NB4 (cell line): ENCODE measurements at places on chromosomes 3 and 15.

DNA sequence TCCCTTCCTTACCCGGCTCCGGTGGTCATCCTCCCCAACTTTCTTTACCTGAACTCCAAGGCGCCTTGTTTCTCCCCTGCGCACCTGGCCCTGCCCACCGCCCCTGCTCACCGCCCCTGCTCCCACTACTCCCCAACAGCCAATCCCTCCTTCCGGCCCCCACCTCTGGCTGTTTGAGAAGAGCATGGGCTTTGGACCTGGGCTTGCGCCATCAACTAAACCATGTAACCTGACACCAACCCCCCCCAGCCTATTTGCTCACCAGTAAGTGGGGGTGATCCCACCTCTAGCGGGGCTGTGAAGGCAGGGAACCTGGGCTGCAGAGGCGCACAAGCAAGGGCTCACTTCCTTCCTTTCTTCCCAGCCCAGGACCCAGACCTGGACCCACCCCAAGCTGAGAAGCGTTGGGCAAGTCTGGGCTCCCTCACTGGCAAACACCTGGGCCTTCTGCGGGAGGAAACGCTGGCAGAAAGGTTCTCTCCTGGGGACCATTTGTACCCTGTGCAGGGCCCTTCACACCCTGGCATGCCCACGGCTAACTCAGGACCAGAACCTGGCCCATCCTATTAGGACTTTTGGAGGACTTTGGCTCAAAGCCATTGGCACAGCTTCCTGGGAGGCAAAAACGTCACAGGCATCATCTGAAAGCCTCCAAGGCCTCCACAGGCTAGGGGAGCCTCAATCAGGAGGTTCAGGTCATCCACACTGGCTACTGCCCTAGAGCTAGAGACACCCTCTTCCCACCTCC lies at the start of gene PLXNB1:
TSS of gene PLXNB1 (minus strand) at position 127 of the 748 bp plus-strand sequence. CDS start 5,475 bp downstream, outside the sequence.
- peak; percentile 84 for DNase-seq

DNA sequence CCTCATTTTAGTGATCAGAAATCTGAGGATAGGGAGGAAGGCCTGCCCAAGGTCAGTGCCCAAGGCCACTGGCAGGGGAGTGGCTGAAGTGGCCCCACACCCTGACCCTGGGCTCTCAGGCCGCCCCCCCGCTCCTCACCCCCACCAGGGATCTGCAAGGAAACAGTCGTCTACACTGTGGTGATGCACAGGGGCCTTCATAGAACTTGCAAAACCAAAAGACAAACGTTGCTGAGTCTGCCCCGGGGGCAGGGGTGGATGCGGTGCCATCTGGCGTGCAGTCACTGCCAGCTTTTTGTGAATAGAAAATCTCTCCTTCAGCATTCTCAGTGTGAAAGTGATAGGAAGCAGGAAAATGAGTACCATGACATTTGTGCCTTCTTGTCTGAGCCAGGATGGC lies 41.3 kb downstream of the WHAMM start:
- no peak for DNase-seq

GRCh38 chr3:33218446-33219174 lies at the start of gene SUSD5:
Gene SUSD5, minus strand, starts transcription at chr3:33218810. Its CDS starts 13 bp downstream, at chr3:33218797.
- no peak for DNase-seq

GRCh38 chr3:184409331-184409926 lies 29.6 kb downstream of the CHRD start:
- DNase-seq, result no peak

GRCh38 chr3:60746043-60746638 lies 505.1 kb downstream of the FHIT start:
- no peak for DNase-seq

GRCh38 chr15:64247535-64247905 lies 84.7 kb upstream of the PPIB start:
- DNase-seq, result no peak

GRCh38 chr3:18739099-18739433 lies 313.9 kb upstream of the SATB1 start:
- DNase-seq, result peak; percentile 48

DNA sequence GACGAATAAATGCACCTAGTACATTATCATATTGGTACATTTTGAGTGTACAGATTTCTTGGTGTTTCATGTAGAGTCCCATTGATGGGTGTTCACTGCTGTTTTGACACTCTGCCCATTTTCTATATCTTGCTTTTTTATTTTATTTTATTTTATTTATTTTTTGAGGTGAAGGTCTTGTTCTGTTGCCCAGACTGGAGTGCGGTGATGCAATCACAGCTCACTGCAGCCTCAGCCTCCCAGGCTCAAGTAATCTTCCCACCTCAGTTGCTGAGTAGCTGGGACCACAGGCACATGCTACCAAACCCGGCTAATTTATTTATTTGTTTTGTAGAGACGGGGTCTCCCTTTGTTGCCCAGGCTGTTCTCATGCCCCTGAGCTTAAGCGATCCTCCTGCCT lies 44.2 kb downstream of the DNAJC13 start:
- DNase-seq, result no peak

- no peak for DNase-seq
These were observed 311.7 kb upstream of the SEMA6D start for GRCh38 chr15:47405365-47406162.

DNA sequence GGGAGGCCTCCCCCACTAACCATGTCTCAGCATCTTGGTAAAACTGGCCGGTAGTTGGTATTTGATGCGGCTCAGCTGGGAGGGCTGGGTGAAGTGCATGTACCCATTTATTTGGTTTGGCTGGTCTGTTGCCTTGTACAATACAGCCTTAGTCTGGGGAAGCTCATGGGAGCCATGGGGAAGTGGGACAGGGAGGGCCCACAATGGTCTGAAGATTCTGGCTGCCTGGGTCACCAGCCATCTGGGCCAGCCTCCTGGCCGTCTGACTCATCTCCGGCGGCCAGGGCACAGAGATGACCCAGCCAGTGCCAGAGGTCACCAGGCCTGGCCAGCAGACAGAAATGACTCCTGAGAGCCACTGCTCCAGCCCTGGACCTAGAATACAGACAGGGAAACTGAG lies 51.6 kb upstream of the SMAD6 start:
- no peak for DNase-seq

DNA sequence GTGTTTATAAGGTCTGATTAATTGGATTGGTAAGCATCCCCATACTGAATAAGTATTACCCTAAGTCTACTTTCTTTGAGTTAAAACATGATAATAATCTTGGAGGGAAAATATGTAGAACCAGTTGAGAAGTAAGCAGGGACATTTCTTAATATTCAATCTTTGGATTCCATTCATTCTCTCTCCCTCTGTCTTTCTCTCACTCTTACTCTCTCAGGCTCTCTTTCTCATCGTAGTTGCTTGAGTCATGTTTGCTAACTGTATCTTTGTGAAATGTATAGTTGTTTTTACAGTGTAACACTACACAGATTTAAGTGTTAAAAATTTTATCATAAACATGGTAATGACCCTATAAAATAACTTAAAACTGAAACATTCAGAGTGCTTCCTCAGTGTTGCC lies 163.8 kb downstream of the RSRC1 start:
- DNase-seq, result no peak

GRCh38 chr15:55484917-55485672 lies 22.9 kb downstream of the DNAAF4 start:
- no peak for DNase-seq

GRCh38 chr3:53680028-53680427 lies 166.2 kb downstream of the CHDH start:
- DNase-seq, result no peak

DNA sequence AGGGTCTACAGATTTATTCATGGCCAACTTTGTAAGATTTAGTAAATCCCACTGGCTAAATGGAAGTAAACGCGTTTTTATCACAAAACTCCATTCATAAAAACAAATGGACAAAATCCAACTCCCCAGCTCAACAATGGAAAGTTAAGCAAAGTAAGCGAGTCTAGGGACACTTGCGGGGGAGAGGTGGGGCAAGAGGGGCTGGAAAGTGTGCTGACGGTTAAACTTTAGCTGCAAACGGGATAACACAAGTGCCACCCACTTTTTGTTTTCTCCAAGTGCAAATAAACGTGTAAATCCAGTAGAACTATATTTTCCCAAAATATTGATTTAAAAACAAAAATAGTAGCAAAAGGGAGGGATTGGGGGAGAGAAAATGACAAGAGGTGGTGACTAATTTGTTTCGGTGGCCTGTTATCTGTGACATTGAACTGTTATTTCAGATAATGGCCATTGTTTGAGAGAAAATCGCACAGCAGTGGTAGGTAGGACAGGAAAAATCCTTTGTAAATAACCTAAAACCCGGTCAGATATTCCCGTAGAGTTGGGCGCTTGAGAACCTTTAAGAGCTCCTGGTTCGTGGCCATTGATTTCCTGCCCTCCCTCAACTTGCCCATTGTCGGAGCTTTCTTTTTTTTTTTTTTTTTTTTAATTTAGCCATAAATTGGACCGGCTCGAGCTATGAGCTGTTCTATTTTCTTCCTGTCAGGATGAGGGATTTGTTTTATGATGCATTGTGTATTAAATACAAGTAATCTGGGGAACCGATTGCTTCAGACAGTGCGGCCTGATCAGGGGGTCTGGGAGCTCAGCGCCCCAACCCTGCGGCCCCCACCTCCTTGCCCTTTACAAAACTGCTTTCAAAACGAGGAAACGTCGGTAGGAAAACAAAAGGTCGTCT lies 514.8 kb downstream of the MECOM start:
- DNase-seq, result no peak

DNA sequence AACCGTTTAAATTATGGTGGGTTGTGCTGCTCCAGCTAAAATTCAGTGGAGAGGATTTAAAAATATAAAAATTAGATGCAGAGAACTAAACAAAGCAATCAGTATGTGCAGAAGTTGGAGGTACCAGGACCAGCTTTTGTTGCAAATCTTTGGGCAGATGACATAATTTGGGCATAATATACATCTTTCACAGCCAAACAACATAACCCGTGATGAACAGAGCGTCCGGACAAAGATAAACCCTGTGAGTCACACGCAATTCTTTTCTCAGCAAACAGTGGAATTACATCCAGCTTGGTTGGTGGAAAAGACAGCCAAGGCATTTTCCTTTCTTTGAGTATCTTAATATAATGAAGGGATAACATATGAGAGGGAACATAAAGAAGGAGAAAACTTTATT lies 419.4 kb upstream of the ADAMTS9 start:
- no peak for DNase-seq

- peak; percentile 81 for DNase-seq
These were observed 1.1 kb downstream of the SLCO3A1 start for GRCh38 chr15:91854639-91854990.

GRCh38 chr3:167772992-167773391 lies 37.5 kb downstream of the SERPINI1 start:
- no peak for DNase-seq

DNA sequence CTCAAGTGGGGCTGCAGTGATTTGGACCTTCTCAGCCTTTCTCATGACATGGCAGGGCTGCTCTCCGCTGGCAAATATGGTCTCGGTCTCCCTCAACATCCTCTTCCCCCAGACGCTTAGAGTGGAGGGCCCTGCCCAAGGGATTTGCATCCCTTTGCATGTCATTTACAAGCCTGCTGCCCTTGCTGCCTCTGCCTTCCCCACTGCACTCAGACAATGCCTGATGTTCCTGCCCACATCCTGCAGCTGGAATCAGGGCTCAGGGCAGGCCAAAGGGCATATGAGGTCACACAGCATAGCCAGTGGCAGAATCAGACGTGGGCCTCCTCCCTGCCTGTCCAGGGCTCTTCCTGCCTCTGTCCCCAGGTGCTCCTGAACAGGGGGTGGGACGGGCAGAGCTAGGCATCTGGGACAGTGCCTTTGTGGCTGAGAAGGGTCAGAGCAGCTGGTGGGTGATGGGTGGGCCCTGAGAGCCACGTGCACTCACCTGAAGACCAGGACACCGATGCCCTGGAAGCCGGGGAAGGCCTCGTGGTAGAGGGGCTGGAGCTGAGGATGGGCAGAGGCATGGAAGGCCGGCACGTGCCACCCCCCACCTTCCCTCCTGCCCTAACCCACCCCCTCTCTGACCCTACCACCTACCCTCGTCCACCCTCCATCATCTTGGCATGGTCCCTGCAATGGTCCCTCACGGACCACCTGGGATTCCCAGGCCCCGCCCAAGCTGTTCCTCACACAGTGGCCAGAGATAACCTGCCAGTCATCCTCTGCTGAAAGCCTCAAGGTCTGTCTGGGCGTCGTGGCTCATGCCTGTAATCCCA lies 27.4 kb upstream of the GOLGA6C start:
- DNase-seq, result peak; percentile 46

DNA sequence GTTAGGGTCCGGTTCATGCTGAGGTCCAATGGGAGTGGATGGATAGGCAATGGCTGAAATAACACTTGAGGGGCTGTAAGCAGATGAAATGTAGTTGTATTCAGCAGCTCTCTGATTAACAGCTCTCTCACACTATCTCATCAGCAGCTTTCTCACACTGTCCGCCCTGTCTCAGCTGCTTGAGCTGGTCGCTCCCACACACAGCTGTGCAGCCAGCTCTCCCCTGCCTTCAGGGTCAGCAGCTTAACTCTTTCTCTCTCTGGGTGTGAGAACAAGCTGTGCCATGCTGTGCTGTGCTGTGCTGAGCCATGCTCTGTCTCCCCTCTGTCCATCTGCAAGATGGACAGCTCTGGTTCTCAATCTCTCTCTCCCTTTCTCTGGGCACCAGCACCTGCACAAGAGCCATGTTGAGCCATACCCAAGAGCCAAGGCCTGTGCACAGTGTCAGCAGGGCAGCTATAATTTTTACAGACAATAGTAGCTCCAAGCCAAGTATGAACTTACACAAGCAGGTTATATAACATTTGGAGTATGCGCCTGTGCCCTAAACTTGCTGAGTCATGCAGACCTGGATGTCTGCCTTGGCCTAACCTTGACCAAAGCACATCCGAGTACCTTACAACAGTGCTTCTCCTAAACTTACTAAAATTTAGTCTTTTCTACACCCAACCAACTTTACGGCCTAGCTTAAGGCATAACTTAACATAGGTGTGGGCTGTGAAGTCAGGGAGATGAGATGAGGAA lies 291.3 kb upstream of the TRIM42 start:
- DNase-seq, result no peak

GRCh38 chr3:141726483-141726882 lies 11.6 kb upstream of the RNF7 start:
- no peak for DNase-seq

DNA sequence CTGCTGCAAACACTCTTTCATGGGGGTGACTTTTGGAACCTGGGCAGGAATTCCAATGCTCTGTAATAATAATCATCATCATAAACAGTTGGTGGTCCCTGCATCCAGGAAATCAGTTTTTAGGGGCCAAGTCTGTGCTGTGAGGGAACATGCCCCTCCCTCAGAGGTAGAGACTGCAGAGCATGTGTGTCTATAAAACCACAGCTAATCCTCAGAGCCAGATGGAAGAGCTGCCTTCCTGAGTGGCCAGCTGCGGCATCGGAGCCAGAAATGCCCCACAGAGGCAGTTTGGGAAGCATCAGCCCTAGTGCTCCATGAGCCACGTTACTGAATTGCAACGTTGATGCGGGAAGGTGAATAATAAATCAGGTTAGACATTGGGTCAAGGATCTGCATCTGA lies 12.9 kb upstream of the TPM1 start:
- DNase-seq, result no peak

DNA sequence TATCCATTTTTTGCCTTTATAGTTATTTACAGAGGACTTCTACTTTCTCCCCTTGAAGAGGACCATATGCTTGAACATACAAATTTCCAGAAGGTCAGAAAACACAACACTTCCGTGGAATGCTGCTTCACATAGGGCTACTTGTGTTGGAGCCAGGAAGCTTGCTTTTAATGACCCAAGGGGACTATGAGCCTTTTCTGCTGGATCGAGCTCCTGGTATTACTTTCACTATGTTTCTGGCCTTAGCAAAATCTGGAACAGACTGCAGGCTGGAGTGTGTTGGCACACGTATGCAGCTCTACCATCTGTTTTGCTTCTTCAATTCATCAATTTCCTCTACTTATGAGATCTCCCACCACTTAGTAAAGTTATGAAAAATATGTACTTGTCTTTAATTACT lies 69.3 kb upstream of the CBLB start:
- DNase-seq, result no peak

GRCh38 chr15:61390138-61390537 lies 161.0 kb upstream of the RORA start:
- no peak for DNase-seq

GRCh38 chr3:157099326-157100095 lies 60.4 kb downstream of the CCNL1 start:
- no peak for DNase-seq
